Mucosa of descending colon (tissue), 3 donors: ENCODE measurements at places on chromosomes 12 and 14. TPM values are rescaled to one million over a fixed set of nuclear protein-coding genes. Genes with fewer than 3 reads are reported as not detected.

Gene LTBP2
- 1.7 TPM for total RNA-seq

Gene KRT79
- total RNA-seq = not detected

- no peak for DNase-seq
Measured at GRCh38 chr12:74599932-74600331, 62.3 kb downstream of the ATXN7L3B start.

DNA sequence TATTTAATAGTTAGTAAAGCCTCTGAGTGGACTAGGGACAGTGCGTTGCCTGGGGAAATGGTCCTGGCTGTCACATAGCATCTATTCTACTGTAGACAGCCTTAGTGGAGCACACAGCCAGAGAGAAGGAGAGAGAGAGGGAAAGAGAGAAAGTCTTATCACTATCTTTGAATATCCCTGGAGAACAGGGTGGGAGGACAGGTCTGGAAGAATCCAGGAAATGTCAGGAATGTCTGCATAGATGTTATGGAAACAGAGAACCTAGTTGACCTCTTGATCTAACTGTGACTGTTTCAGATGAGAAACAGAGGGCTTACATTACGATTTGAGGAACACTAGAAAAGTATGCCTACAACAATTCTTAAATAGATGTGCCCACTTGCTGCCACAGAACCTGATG lies 92.8 kb downstream of the SLC15A5 start:
- DNase-seq = no peak

Gene CLEC4A
- total RNA-seq = 1.0 TPM

DNA sequence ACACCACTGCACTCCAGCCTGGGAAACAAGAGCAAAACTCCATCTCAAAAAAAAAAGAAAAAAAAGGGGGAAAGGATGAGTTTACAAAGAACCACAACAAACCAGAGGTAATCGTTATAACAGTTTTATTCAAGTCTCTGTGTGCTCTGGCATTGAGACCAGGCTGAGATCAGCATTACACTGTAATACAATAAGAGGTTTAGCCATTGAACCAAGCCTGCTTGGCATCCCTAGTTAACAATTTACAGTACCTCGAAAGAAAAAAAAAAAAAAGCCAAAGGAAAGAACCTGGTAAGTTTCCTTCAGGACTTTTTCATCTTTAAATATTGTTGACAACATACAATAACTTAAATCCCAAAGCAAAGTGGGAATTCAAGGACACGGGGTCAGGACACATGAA lies 80.7 kb downstream of the TTC9 start:
- DNase-seq = no peak

DNA sequence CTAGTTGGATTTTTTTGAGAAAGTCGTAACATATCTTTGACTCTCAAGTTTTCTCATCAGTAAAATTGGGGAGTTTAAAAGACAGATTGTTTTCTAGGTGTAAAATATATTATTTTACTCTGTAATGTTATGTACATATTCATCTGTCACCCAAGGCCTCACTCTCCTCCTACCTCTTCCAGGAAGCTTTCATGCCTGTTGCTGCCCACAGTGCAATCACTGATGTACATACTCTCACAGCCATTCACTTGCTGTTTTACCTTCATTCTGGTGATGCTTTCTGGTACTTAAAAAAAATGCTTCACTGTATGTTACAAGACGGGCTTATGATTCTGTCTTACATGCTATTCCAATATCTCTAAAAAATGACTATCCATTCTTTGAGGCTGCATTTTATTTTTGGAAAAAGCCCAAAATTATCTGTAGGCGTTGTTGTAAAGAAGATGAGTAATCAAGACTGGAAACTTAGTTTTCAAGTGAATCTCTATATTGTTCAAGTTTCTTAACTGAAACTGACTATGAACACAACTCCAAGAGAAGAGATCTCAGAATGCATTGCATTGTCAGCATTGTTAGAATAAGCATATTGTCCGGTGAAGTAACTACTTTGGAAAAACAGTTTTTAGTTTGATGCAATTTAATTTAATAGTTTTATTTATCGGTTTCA lies 82.5 kb downstream of the LMO3 start:
- DNase-seq = no peak

DNA sequence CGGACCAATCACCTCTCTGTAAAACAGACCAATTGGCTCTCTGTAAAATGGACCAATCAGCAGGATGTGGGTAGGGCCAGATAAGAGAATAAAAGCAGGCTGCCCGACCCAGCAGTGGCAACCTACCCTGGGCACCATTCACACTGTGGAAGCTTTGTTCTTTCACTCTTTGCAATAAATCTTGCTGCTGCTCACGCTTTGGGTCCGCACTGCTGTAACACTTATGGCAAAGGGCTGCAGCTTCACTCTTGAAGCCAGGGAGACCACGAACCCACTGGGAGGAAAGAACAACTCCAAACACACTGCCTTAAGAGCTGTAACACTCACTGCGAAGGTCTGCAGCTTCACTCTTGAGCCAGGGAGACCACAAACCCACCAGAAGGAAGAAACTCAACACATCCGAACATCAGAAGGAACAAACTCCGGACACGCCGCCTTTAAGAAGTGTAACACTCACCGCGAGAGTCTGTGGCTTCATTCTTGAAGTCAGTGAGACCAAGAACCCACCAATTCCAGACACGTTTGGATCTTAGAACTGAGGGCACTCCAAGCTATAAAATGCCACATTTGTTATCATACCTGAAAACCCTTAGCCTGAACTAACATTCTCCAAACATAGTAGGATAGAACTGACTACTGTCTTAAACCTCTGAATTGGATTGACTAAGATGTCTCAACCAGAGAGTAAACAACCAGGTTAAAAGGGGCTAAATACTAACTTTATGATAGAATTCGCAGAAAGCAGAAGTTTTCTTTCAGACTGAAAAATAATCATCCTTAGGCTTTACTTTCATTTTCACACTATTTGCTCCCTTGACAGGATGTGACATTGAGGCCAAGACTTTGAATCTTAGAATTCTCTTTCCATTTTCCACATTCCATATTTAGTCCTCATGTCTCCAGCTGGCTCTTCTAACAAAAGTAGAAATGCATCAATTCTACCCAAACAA lies 33.6 kb downstream of the CDKL1 start:
- DNase-seq = no peak

Gene INSM2
- not detected for total RNA-seq

GRCh38 chr12:113274848-113275247 lies 53.6 kb downstream of the TPCN1 start:
- no peak for DNase-seq
